ENCODE measurements at places on chromosomes 3 and 15.

GRCh38 chr15:80031841-80032240 is 27.6 kb upstream of the ZFAND6 start:
- DNase-seq = peak; percentile 7

GRCh38 chr15:96321639-96322535 is 8.6 kb upstream of the NR2F2 start:
- DNase-seq = no peak

- no peak for DNase-seq
Measured at GRCh38 chr15:63109498-63109897, 12.2 kb upstream of the LACTB start.

DNA sequence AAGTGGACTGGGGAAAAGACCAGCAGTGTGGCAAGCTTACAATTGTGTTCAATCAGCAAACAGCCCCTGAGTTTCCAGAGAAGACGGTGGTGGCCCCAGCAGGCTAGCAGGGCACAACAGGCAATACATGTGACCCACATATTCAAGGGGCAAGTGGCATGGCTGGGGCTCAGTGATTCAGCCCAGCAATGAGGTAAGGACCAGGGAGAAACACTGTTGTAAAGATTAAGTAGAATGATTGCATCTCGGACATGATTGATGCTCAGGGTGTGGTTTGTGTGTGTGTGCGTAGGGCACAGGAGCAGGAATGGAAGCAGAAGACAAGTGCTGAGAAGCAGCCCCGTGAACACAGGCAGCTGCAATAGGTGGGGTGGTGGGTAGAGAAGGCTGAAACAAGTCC is 37.9 kb downstream of the KLHL6 start:
- no peak for DNase-seq

DNA sequence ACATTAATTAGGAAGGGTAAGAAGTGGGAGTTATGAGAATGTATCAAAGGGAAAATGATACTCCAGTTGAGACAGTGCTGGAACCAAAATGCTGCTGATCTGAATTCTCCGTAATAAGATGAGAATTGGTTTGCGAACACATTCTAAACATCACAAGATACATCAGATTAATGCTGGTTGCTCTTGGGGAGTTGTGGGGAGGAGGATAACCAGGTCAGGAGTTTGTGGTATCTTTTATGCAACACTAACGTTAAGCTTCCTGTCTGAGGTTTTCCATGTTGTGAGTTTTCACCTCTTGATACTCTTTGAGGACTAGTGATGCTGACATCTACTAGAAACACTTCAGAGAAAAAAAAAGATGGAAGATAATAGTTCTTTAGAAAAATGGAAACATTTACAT is 47.2 kb downstream of the PPARG start:
- peak; percentile 1 for DNase-seq

GRCh38 chr15:84736375-84736774 is 12.0 kb upstream of the ZNF592 start:
- DNase-seq = peak; percentile 29

GRCh38 chr15:57726411-57726810 is 19.9 kb downstream of the POLR2M start:
- no peak for DNase-seq

DNA sequence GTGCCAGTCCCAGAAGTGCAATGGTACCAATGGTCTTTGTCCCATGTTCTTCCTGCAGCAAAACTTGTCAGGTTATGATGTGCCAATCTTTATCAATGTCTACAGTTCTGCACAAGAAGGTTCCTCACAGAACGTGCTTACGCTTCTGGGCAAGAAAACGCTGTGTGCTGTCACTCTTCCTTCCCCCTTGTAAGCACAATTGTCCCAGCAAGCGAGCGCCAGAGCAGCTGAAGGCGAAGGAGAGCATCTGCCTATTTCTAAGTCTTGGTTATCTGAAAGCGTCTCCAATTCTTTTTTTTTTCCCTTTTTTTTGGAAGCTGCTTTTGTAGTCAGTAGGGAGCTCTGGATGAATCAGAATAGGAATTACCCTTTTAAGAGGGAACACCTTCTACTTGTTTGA is 514.4 kb downstream of the FGF12 start:
- no peak for DNase-seq

GRCh38 chr3:174792864-174793263 is 66.3 kb upstream of the NAALADL2 start:
- DNase-seq = no peak

DNA sequence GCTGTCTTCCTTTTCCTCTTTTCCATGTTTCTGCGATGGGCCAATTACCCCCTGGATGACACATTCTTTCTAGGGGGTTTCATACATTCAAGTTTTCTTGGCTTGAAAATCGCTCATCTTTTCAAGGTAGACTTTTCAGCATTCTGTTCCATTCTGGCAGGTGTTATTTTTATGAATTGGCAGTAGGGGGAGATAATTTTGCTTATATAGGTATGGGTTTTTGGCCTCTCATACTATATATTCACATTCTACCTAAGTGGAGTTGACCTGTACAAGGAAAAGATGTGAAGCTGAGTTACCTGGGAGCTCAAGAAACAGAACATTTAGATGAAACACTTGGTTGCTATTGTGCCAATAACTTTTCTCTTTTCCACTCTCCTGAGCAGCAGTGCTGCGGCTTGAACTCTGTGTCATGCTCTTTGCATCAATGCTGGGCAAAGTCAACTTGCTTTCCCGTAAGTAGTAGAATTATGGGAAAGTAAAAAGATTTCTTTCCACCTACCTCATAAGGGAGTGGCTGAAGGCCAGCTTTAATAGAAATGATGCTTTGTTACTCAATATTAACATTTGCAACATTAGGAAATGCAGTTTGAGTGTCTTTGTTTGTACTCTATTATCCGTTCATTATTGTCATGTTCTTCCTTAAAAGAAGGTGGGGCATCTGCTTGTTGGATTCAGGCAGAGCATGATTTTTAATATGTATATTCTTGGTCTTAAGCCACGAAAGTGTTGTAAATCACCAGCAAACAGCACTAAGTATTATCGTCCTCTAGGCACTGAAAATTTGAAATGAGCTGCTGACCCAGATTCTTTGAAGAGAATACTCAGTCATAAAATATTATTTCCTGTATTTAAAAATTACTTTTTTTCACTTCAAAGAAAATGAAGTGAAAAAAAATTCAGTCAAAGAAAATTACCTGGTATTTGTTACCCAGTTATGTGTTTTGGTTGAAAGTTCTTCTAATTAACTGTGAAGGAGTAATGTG is 27.7 kb upstream of the MFSD1 start:
- no peak for DNase-seq

- DNase-seq = no peak
Measured at GRCh38 chr3:153437666-153438065, 275.6 kb downstream of the RAP2B start.

GRCh38 chr3:98519351-98519750 is 3.4 kb downstream of the CLDND1 start:
- no peak for DNase-seq

DNA sequence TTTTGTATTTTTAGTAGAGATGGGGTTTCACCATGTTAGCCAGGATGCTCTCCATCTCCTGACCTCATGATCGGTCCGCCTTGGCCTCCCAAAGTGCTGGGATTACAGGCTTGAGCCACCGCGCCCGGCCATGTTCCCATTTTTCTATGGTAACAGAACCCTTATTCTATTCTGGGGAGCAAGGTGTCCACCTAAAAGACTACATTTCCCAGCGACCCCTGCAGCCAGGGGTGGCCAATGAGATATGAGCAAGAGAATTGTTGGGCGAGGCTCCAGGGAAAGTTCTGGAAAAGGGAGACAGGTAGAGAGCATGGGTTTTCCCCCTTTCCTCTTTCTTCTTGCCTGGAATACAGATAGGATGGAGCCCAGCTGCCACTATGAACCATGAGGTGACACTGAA is 96.9 kb downstream of the LINGO1 start:
- DNase-seq = no peak

DNA sequence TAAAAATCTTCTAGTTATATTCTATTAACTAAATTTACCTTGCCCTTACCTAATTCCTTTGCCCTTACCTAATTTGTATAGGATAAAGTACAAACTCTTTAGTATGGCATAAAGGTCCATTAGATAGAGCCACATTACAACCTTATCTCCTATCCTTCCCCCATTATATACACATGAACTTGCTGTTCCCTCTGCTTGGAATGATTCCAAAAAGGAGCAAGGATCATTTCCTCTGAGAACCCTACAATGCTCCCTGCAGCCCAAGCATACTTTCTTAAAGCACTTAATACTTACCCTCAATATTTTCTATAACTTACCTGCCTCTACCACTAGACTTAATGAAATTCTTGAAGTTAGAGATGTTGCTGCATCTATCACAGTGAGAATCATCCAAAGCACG is 118.9 kb upstream of the CCDC54 start:
- DNase-seq = no peak

DNA sequence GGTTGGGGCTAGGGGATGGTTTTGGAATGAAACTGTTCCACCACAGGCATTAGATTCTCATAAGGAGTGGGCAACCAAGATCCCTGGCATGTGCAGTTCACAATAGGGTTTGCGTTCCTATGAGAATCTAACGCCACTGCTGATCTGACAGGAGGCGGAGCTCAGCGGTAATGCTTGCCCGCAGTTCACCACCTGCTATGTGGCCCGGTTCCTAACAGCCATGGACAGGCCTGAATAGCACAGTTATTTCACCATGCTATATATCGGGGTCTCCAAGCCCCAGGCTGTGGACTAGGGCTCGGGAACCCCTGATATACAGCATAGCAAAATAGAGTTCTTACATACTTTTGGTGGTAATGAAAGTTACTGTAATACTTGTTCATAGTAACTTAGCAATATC is 99.9 kb upstream of the THSD4 start:
- DNase-seq = no peak

DNA sequence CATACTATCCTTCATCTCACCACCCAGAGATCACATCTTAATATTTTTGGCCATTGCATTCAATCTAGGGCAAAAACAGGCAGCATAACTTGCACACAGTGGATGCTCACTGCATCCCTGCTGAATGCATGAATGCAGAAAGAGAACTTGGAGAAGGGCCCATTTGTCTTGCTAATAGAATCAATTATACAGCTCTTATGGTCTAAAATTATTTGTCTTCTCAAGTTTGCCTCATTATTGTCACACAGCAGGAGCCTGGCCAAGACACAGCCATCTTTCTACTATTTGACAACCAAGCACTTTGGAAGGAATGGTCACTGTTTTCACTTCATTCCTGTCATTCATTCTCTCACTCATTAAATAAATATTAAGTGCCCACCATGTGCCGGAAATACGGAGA is 1.2 kb upstream of the ARHGEF26 start:
- no peak for DNase-seq

DNA sequence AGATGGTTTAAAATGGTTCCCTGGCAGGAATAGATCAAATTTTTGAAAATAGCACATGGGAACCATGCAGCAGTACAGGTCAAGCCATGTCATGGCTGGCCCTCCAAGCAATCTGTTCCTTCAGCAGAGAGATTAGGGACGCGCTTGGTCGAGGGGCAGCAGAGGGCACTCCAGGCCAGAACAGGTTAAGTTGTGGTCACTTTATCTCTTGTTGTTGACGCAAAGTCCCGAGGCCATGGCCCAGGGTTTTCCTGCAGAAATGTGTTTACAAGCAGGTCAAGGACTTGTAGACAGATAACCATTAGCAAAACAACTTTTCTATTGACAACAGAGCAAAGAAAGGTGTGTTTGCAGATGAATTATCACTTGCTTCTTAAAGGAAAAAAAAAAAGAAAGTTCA is 570.0 kb upstream of the NR2F2 start:
- DNase-seq = no peak

DNA sequence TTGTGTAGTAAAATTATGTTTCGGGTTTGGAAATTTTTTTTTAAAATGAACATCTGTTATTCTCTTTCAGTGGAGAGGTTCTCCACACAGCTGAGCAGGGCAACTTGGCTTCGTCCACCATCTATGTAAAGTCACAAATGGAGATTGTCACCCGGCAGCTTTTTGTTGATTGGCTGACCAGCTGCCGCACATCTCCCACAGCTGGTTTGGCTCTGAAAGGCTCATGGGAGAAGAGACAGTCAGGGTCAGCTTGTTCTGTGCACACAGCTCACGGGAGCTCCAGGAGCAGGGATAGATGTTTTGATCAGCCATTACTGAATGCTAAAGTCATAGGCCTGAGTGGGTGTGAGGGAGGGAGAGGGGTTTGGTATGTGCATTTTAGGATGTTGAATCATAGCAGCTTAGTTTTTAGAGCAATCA is 12.9 kb upstream of the CCDC80 start:
- DNase-seq = no peak

DNA sequence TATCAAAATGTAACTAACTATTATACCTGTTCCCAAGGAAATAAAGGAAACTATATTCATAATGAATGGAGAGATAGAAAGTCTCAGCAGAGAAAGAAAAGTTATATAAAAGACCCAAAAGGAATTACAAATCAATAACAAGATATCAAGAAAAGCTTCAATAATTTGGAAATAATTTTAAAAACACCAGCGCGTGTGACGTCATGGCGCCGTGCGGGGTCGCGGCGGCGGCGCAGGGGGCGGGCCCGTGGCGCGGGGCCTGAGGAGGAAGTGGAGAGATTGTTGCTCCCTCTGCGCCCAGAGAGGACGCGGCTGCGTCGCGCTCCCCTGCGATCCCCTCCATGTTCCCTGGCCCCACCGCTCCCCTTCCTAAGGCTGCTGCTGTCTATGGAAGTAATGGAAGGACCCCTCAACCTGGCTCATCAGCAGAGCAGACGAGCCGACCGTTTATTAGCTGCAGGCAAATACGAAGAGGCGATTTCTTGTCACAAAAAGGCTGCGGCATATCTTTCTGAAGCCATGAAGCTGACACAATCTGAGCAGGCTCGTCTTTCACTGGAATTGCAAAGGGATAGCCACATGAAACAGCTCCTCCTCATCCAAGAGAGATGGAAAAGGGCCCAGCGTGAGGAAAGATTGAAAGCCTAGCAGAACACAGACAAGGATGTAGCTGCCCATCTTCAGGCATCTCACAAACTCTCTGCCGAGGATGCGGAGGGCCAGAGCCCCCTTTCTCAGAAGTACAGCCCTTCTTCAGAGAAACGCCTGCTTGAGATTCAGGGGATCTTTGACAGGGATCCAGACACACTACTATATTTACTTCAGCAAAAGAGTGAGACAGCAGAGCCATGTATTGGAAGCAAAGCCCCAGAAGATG is 4.1 kb downstream of the XCR1 start:
- DNase-seq = no peak

DNA sequence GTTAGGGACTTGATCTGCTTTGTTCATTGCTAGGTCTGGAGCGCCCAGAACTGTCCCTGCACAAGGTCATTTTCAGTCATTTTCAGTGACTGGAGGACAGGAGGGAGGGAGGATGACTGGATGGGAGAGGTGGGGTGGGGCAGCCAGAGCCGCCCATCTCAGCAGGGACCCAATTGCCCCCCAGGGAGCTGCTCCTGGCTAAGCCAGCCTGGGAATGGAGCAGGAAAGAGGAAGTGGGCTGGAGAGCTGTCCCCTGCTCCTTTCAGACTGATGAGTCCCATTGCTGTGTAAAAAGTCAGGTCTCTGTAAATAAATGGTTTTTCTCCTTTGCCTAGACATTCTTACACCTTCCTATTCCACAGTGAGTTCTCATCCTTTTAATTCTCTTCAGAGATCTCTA is 98.4 kb upstream of the RAD18 start:
- no peak for DNase-seq
